Gastrocnemius medialis (tissue), 4 donors: ENCODE measurements at places on chromosomes 3 and 15.

- no peak for DNase-seq
These were observed 292.3 kb downstream of the TIGIT start for GRCh38 chr3:114586119-114586518.

DNA sequence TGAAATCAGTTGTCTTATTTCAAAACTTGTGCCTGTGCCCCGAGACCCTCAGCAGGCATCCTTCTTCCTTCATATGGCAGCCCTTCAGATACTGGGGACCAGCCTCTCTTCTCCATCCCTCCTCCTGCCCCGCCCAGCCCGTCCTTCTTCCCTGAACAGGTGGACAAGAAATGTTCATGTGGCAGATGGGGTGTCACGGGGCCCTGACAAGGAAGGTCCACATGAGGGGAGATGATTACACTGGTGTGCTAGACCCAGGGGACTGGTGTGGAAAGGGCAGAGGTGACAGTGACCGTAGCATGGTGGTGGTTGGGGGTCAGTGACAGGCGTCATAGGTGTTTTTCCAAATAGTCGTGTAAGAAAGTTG, 150.9 kb downstream of the CHDH start:
- no peak for DNase-seq

DNA sequence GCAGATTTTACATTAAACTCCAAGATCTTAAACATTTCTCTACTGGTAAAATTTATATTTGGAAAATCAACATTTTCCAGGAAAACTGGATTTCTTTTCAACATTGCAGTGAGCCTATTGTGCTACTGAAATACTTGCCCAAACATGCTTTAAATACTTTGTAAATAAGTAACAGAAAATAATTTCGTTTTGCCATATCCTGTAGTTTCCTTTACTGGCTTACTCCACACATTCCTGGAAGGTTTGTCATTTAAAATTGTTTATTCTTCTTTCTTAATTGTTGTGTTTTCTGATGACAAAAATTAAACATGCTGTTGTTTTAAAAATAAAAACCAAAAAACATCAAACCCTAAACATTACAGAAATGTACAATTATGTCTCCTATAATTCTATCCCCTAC, 22.0 kb downstream of the ACAD11 start:
- no peak for DNase-seq

DNA sequence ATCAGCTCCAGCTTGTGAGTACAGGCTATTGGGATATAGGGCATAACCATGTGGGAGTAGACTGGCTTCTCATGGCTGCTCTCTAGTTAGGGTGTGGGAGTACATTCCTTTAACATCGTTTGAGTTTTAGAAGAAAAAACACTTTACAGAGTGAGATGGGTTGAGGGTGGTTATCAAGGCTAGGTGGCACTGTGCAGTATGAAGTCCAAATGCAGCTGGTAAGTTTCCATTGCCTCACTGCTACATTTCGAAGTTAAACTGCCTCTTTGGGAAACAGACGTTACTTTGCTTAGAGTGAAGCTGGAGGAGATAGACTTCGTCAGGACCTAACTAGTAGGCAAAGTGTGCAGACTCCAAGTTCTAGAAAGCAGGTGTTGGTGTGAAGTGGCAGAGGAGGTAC, 192.4 kb downstream of the SQOR start:
- no peak for DNase-seq

DNA sequence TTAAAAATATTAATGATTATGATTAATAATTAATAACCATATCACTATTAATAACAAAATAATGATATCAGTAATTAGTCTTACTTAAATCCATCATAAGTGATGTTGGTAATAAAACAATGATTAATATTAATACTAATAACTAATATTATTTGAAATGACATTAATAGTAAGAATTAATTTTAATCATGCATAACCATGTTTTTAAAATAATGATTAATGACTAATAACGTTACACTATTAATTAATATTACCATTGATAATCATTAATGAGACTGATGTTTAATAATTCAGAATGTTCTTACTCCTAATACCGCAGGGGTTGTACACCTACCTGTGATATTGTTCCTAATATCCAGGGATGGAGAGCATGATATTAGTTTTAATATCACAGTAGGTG, 53.4 kb upstream of the FRG2C start:
- DNase-seq = no peak

GRCh38 chr15:70121624-70122302, 24.0 kb upstream of the TLE3 start:
- DNase-seq = peak; percentile 69

- DNase-seq = no peak
These were observed 25.5 kb upstream of the ZNF710 start for GRCh38 chr15:89975482-89976245.
